Caudate nucleus (tissue), 63 donors: ENCODE measurements at places on chromosomes 13 and 19.
A peak's percentile ranks its signal among the peaks of the same experiment; 100 is the strongest.

DNA sequence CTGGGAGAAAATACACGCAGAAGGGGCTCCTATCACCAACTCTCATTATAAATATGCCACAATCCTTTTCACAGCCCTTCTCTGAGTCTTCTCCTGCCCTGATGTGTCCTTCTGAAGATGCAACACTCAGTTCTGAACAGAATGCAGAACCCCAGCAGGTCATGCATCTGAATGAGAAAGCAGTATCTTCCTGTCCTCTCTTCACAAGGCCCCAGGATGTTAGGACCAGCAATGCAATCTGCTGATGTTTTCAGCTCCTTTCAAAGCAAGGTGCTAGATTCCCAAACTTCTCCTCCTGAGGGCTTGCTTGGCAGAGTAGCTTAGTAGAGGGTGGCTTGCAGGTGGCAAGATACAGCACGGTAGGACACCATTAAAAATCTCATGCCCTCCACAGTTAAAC is 22.3 kb upstream of the DOCK9 start:
- no peak for DNase-seq

- DNase-seq: no peak
These were observed 1118.5 kb downstream of the PCDH9 start for GRCh38 chr13:66111628-66112027.

GRCh38 chr19:41626877-41627276 is at the start of gene CEACAM4:
CEACAM4 (minus strand) TSS chr19:41627074; CDS start chr19:41626963, 111 bp downstream.
- no peak for DNase-seq

DNA sequence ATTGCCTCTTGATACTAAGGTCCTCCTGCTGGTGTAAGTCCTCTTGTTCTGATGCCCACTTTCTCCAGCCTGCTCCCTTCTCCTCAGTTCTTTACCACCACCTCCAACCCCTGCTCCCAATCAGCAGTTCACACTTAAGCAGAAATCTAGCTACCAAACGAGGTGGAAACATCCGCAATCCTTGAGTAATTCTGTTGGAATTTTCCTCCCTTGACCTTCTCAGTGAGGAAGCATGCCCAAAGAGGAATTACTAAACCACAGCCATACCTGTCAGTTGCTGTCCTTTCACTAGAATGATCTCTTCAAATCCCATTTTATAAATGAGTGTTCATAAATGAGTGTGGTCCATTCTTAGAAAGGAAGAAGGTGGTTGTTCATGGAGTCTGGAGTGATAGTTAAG is 289.9 kb downstream of the DACH1 start:
- DNase-seq: no peak

GRCh38 chr13:43569658-43570057 is 217.1 kb downstream of the ENOX1 start:
- DNase-seq: no peak

GRCh38 chr19:37719927-37720265 is 335 bp upstream of the ZNF607 start:
- DNase-seq: no peak

GRCh38 chr19:49161987-49162386 is 4.4 kb downstream of the TRPM4 start:
- no peak for DNase-seq

DNA sequence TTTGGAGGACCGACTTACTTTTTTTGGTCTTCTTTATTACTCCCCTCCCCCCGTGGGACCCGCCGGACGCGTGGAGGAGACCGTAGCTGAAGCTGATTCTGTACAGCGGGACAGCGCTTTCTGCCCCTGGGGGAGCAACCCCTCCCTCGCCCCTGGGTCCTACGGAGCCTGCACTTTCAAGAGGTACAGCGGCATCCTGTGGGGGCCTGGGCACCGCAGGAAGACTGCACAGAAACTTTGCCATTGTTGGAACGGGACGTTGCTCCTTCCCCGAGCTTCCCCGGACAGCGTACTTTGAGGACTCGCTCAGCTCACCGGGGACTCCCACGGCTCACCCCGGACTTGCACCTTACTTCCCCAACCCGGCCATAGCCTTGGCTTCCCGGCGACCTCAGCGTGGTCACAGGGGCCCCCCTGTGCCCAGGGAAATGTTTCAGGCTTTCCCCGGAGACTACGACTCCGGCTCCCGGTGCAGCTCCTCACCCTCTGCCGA is 409 bp downstream of the FOSB start:
- no peak for DNase-seq

DNA sequence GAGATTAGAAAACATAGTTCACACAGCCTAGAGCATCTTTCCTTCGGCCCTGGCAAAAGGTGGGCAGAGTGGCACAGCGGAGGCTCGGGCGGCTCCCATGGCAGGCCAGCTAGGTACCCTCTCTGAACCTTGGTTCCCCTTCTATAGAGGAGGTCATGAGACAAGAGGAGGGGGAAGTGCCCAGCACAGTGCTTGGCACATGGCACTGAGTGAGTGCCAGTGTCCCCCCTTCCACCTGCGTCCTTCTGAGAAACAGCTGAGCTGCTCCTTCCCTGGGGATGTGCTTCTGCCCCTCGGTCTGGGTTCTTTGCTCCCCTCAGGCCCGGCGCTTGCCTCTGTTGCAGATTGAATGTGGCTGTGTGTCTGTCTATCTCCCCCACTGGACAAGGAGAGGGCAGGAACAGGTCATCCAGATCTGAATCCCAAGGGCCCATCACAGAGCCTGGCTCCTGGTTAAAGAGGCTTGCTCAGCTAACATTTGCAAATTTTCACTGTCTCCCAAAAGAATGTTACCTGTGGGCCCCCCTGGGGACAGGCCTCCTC is 165.6 kb downstream of the USP12 start:
- DNase-seq: no peak

DNA sequence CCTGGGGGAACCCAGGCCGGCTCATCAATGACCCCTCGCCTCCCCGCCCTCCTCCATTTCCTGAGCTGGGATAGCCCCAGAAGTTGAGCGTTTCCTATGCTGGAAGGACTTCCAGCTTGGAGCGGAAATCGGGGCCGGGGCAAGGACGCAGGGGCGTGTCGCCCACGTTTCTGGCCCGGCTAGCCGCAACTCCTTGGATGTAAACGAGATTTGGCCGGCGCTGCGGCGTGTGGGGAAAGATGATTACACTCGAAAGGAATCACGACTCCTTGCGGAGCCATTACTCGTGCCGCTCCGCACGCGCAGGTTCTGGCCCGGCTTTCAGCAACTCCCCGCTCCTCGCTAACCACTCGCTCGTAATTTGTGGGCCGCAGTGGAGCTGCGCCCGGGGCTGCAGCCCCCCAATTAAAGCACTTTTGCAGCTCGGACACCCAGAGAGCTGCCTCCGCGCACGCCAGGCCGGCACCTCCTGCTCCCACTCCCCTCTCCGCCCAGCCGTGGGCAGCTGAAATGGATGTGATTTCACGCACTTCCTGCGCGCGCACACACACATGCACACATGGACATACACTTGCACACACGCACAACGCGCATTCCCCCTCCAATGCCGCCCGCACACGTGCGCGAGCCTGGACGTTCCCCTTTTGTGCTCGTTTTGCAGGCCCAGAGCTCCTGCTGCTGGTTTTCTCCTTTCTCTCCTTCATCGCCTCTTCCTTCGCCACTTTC is 15.7 kb downstream of the ZIC5 start:
- no peak for DNase-seq

- no peak for DNase-seq
These were observed 11.6 kb upstream of the ZNF544 start for GRCh38 chr19:58217069-58217481.

DNA sequence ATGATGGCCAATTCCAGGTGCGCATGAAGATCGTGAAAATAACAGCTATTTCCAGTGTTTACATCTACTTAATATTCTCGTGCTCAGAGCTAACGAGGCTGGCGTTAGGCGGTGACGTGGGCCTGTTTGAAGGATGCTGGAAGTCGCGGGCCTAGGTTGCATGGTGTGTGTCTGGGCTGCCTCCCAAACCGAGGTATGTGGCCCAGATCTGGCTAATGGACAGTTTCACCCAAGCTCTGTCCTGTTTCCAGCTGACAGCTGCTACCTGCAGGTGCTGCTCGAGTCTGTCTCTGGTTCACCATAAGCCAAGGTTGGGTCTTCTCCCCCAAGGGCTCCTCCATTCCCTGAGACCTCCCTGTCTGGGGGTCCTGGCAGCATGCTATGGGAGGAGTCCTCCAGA is 40.5 kb upstream of the KCTD15 start:
- DNase-seq: no peak

GRCh38 chr19:55095260-55096060 is 19.8 kb downstream of the EPS8L1 start:
- no peak for DNase-seq

- peak; percentile 68 for DNase-seq
These were observed 29.8 kb downstream of the CERS1 start for GRCh38 chr19:18865973-18866799.

DNA sequence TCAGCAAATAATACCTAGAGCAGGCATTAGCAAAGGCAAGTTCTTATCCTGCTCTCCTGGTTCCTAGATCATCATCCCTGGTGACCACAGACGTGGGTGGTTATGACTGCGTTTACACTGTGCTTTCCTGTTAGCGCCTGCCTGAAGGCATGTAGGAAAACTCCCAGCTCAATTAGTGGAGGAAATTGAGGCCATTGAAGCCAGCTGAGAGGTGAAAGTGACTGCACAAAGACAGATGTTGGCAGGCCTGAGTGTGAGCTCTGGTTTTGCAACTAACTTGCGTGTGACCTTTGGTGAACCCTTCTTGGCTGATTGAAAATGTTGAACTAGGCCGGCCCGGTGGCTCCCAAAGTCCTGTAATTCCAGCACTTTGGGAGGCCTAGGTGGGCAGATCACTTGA is 17.5 kb upstream of the NWD1 start:
- DNase-seq: no peak

DNA sequence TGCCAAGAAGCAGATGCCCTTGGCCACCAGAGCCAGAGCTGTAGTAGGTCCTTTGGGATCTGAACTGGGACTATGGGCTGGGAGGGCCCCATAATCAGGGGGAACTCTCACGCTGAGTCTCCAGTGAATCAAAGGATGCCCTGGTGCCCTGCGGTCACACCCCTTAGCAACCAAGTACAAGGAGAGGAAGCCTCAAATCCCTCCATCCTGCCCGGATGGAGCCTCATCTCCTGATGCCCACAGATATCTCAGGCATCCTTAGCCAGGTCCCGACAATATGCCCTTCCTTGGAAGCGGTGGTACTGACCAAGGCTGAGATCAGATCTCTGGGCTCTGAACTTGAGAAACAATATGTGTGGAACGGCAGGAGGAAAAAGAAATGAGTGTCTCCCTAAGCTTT is 1.7 kb downstream of the PLEKHA4 start:
- DNase-seq: no peak

DNA sequence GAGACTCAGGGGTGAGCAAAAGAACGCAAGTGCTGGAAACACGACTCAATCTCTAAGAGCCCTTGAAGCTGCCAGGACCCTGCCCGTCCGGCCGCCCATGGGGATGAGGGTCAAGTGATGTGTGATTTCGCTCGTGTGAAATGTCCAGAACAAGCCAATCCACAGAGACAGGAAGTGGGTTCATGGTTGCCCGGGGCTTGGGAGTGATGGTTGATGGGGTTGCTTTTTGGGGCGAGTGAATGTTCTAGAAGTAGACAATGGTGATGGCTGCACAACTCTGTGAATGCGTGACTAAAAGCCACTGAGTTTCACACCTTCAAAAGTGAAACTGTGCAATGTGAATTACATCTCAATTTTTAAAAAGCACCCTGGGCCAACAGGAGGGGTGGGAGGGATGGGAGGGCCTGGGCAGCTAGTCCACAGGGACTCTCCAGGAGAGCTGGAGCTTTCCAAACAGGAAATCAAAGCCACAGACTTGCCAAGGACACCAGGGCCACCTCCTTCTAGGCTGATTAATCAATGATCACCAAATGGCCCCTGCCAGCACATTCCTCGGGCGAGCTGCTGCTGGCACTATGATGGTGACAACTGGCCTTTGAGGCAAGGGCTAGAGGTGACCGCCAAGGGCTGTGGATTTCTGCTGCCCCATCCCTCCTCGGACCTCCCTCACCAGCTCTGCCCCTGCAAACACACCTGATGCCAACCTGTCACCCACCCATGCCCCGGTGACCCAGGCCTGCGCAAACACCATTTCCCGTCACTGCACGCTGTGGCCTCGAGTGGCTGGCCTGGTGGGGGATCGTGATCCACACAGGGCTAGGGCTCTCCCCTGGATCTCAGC is 14.0 kb downstream of the DPP9 start:
- no peak for DNase-seq

GRCh38 chr13:76723551-76724232 is 162.5 kb downstream of the KCTD12 start:
- no peak for DNase-seq

GRCh38 chr13:77637588-77637987 is 59.9 kb upstream of the SLAIN1 start:
- no peak for DNase-seq

- no peak for DNase-seq
These were observed 18.3 kb upstream of the TEX29 start for GRCh38 chr13:111302045-111302726.

- DNase-seq: no peak
These were observed 54.9 kb upstream of the RFC3 start for GRCh38 chr13:33763021-33763420.

- no peak for DNase-seq
These were observed 12.1 kb upstream of the LTBP4 start for GRCh38 chr19:40588926-40589569.

DNA sequence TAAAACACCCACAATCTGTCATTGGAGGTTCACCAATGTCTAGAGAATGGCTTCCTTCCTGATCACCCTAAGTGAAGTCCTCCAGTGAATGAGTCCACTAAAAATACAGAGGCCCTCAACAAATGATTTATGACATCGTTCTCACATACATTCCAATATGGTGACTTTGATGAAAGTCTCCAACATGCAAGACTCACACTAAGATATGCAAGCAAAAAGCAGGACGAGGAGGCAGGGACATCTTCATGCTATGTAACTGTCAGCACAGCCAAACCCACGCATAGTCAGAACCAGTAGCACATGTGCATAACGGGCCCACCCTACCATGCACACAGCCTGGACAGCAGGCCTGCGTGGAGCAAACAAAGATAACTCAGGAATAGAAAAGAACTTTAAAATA is 16.6 kb upstream of the LSM14A start:
- DNase-seq: no peak
